ENCODE measurements at places on chromosomes 1 and 21.
A peak's percentile ranks its signal among the peaks of the same experiment; 100 is the strongest.

DNA sequence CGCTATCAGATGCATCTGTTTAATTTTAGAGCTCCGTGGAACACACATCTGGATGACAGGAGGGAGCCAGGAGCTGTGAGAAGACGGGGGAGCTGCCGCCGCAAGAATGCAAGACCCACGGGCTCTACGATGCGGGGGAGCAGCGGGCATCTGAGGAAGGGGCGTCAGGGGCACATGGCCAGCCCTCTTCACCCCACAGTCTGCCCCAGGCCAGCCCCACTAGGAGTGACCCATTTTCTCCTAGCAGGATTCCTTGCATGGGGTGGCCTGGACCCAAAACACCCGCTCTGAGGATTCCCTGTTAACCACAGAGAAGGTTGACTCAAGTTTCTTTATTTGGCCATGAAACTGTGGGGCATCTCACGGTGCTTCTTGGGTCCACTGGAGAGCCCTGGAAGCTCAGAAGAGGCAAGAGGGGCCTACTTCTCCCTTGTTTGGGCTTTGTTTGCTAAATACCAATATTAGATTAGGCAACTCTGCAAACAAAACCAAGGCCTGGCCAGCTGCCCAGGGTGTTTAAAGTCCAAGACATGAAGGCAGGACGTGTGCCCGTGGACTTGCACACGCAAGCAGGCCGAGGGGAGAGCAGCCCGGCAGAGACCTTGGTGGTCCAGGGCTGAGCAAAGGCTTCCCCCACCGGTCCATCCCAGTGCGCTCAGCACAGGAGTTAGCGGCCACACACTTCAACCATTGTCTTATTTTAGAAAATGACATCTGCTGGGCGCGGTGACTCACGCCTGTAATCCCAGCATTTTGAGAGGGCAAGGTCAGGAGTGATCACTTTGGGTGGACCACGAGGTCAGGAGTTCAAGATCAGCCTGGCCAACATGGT is 89.8 kb downstream of the DHRS3 start:
- DNase-seq = peak; percentile 89

- DNase-seq = peak; percentile 44
Measured at GRCh38 chr1:184890539-184890973, 83.8 kb downstream of the NIBAN1 start.

DNA sequence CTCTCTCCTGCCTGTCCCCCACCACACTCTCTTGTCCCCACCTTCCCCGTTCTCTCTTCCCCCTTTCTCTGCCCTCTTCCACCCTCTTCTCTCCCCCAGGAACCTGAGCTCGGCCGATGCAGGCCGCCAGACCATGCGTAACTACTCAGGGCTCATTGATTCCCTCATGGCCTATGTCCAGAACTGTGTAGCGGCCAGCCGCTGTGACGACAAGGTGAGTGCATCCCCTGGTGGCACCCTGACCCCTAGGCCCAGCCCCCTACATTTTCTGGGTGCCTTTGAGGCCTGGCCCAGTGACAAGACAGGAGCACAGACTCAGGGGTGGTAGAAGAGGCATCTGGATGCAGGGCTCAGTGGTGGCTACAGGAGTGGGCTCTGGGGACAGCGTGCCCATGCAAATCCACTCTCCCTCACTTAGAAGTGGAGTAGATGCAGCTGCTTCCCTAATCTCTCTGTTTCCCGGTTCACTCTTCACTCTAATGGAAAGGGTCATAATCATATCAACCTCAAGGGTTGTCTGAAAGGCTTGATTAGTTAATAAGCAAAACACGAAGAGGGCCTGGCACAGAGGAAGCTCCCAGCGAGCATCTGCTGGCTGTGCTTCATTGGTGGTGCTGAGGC is 37.0 kb downstream of the PKP1 start:
- no peak for DNase-seq

DNA sequence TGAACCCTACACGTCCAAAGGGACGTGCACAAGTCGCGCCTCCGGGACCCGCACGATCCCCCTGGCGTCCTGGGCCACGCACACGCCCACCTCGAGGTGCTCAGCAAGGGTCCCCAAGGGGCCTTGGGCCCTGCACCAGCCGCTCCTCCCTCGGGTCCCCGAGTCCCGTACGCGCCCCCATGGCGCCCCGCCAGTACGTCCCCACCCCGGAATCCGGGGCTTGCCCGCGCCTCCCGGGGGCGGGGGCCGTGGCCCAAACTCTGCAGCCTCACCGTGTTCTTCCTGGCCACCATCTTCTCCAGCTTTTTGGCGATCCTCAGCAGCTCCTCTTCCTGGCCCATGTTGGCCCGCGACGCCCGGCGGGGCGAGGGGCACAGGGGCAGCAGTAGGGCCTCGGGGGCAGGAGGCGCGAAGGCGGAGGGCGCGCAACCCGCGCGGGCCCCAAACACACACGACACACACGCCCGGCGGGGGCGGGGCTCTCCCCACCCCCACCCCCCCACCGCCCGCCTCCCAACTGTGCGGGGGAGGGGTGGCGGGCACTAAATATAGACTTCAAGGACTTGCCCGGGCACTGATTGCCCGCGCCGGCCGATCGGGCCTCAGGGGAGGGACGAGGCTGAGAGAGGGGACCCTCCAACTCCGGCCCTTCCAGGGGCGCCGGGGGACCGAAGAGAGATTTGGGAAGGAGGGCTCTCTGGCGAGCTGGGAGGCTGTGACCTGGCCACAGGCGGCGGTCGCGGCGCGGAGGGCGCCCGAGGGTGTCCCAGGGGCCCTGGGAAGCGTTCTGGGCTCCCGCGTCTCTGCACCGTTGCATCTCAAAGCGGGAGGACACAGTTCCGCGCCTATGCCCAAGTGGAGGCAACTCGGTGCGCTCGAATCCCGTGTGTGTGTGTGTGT is at the start of gene TCEA3:
TCEA3 (minus strand) TSS at position 456 of the 900 bp plus-strand sequence; CDS start at position 341, 115 bp downstream.
- peak; percentile 28 for DNase-seq

- peak; percentile 79 for DNase-seq
Measured at GRCh38 chr1:179217943-179218507, 11.5 kb downstream of the ABL2 start.

GRCh38 chr1:101196668-101197067 is 40.2 kb upstream of the S1PR1 start:
- DNase-seq = no peak

DNA sequence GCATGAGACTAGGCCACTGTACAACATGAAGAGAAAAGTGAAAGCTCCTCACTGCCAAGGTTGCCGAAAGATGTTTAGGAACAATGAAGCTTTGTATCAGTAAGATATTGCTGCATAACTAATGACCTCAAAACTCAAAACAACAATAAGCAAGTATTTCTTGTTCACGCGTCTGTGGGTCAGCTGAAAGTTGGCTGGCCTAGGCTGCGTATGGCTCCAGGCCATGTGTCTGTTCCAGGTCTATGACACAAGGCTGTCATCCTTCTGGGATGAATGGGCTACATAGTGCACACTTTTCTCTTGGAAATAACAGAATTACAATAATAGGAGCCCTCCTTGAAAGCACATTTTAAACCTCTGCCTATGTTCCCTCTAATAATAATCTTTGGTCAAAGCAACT is 515.9 kb downstream of the PLPP3 start:
- DNase-seq = no peak

- no peak for DNase-seq
Measured at GRCh38 chr1:228739826-228740225, 4.5 kb downstream of the RHOU start.

DNA sequence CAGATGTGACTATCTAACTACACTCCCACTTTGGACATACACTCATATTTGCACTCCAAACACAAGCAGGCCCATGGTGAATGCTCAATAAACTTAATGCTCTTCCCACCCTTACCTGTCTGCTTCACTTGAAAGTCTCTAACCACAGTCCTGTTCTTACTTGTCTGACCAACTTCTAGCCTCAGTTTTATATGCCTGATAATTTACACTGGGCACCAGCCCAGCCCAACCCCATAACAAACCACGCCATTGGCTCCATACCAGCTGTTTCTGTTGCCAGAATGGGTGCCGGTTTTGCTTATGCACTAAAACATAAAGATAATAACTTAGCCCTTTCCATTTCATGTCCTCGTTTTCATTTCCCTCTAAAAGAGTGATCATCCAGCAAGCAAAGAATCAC is 395.4 kb downstream of the NTNG1 start:
- DNase-seq = no peak

DNA sequence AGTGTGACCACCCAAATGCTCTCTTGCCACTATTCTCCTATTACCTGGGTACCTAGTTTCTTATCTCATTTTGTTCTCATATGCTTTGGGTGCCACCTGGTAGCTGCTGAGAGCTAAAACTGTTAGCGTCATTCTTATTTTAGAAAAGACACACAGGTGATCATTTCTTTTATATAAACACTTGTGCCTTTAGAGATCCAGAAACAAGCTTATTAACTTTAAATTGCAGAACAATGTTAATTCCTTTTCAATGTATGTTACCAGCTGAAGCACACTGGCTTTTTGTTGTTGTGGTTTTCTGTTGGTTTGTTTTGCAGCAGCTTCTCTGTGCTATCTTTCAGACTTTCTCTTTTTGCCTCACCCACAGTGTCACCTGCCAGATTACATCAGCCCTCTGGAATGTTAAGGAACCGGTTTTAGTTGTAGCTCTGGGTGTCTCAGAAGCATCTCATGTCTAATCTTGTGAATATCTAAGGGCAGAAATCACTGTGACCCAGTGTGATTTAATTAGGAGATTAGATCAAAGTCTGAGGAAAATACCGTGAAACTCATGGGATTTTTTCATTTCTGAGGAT is 43.4 kb upstream of the SLC19A2 start:
- no peak for DNase-seq

- DNase-seq = no peak
Measured at GRCh38 chr1:227892489-227893299, 55.0 kb downstream of the WNT9A start.

- DNase-seq = no peak
Measured at GRCh38 chr21:26810266-26810665, 34.9 kb downstream of the ADAMTS1 start.

GRCh38 chr1:223665592-223666312 is at the start of gene CAPN8:
Gene CAPN8, minus strand, starts transcription at chr1:223665701. Its CDS starts 55 bp downstream, at chr1:223665646.
- DNase-seq = no peak

- no peak for DNase-seq
Measured at GRCh38 chr1:199981584-199981983, 45.9 kb upstream of the NR5A2 start.

DNA sequence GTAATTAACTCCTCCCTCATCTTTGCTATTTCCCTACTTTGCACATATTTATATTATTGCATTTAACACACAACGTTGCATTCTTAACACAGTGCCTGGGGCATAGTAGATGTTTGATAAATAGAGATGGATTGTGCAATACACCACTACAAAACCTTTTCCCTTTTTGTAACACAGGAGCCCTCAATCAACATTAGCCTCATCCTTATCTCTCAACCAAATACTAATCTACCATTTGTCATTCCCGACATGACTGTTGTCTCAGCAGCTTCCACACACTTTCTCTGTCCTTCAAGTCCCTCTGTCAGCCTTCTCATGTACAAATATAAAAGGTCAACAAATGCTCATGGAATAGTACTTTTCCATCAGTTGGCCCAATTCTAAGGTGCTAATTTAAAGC is 78.9 kb upstream of the KCNK2 start:
- no peak for DNase-seq

- DNase-seq = no peak
Measured at GRCh38 chr1:224691148-224691925, 75.2 kb downstream of the CNIH3 start.

DNA sequence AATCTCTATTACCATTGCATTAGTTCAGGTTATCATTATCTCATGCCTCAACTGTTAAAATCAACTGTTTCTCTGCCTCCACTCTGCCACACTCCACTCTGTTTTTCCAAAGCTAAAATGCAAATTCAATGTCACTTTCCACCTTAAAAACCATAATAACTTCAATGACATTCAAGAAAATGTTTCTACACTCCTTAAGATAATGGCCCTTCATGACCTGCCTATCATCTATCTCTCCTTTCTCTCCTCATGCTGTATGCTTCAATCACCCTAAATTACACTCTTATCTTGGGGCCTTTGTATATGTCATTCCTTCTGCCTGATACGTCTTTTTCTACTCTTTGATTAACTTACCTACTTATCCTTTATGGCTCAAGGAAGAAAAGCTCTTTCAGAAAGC is 296.0 kb downstream of the LRRC7 start:
- DNase-seq = no peak

DNA sequence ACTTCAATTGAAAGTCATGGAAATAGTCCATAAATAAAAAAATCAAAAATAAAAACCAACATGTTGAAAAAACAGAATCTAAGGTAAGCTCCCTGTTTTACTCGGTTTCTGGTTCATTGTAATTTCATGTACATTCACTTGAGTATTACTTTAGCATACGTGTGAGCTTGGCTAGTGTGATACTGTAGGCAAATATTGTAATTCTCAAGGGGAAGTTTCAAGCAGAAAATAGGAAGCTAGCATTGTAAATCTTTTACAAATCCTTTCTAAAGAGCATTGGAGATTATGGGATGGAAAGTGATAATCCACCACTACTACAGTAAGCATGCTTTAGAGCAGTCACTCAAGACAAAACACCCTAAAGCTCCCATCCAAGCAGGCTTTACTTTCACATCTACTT is 3.3 kb upstream of the LPAR3 start:
- DNase-seq = no peak

- no peak for DNase-seq
Measured at GRCh38 chr1:240610636-240611035, 1.3 kb downstream of the GREM2 start.

DNA sequence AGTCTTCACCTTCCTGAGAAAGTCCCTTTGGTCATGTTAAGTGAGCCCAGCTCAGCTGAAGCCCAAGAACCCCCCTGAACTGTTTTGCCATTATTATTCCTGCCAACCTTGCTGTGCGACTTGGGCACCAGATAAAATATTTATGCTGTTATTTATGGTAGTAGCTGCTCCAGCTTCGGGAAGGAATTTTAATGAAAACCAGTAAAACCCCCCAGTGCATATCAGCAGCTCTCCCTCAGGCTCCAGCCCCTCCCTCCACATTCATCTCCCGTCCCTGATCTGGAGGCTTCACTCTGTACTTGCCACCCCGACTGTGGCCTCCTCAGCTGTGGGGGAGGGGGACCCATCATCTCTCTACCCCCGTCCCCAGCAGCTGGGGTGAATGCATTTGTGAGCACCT is 12.7 kb downstream of the TTC22 start:
- DNase-seq = no peak

GRCh38 chr1:89615676-89616598 is 17.0 kb upstream of the LRRC8C start:
- DNase-seq = no peak

DNA sequence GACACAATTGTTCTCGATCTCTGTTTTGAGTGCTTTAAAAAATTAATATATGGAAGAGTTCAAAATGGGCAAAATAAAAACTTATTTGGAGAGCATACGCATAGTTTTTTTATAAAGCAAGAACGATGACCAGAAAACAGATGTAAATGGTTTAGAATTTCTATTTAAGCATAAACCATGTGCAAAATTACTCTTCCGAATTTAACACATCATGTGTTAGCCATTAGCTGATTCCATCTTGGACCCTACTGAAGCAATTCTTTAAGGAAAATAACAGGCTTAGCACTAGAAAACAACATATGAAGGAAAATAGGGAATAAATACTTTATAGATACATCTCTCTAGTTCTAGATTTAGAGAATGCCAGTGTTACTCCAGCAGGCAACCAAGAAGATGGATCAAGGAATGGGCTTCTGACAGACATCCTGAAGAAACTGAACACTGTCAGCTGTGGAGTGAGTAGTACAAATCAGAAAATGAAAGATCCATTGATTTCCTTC is 26.7 kb downstream of the CDC7 start:
- DNase-seq = no peak

Data from fibroblast of gingiva (primary cell).